ENCODE measurements at places on chromosomes 16 and 17.

GRCh38 chr17:2054512-2055291 is at the start of gene HIC1:
Gene HIC1 (plus strand): TSS chr17:2055103. CDS start chr17:2056691, 1,588 bp downstream.
- no peak for DNase-seq

- DNase-seq: no peak
Measured at GRCh38 chr17:44043272-44043696, 23.2 kb downstream of the LSM12 start.

- no peak for DNase-seq
Measured at GRCh38 chr17:6454495-6455320, 10.5 kb downstream of the PIMREG start.

- no peak for DNase-seq
Measured at GRCh38 chr17:5034651-5035050, 575 bp downstream of the SLC52A1 start.

DNA sequence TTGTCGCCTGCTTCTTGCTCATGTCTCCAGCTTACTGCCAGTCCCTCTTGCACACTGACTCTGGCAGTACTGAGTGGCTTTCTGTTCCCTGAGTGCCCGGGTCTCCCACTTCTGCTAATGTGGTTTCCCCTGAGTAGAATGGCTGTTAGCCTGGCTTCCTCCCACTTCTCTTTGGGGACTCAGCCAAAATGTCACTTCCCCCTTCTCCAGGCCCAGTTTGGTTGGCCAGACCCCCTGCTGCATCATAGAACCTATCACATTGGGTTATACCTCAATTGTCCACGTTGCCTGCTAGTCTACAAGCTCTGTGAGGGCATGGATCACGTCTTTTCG is 304.4 kb downstream of the HS3ST3B1 start:
- no peak for DNase-seq

GRCh38 chr17:7004398-7005253 is 7.8 kb upstream of the RNASEK start:
- peak; percentile 52 for DNase-seq

DNA sequence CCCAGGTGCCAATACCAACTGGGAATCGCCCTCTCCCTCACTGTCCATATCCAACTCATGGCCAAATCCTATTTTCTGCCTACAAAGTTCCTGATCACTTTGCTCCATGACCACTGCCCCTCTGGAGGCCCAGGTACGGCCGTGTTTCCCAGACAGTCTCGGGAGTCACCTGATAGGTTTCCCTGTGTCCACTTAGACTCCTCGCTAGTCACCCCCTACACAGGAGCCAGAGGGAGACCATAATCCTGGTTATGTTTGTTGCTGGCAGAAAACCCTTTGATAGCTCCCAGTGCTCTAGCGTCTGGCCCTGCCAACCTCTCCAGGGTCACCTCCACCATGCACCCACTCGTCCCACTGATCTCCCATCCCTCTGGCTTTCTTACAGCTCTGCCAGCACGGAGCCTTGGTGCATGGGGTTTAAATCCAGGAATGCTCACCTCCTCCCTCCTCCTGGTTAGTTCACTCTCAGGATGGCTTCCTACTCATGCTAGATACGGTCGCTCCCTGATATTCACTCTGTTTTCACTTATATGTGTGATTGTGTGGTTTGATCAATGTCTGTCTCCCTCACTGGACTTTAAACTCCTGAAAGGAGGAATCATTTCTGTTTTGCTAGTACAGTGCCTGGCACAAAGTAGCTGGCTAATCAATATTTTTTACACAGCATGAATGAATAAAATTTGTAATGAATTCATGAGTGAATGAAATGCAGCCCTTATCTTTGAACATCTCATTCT is 7.5 kb upstream of the CALB2 start:
- no peak for DNase-seq

DNA sequence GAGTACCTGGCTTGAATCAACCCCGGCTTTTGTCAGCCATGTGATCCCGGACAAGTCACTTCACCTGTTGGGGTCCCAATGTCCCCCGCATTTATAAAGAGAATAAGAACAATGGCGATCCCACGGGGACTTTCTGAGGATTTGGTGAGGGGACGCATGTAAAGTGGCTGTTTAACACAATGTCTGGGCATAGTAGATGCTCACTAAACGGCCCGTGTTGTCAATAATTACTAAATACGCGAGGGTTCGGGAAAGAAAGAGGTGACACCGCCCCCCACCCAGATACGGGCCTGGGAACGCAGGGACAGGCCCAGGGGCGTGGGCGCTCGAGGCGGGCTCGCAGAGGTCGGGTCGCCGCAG is 1.8 kb downstream of the SYNGR3 start:
- DNase-seq: no peak

- DNase-seq: no peak
Measured at GRCh38 chr17:37844158-37844976, 79.8 kb upstream of the TBC1D3K start.

GRCh38 chr17:38605841-38606645 is at the start of gene SRCIN1:
Gene SRCIN1 (minus strand): TSS chr17:38605952. CDS start chr17:38605705, 247 bp downstream.
- no peak for DNase-seq

DNA sequence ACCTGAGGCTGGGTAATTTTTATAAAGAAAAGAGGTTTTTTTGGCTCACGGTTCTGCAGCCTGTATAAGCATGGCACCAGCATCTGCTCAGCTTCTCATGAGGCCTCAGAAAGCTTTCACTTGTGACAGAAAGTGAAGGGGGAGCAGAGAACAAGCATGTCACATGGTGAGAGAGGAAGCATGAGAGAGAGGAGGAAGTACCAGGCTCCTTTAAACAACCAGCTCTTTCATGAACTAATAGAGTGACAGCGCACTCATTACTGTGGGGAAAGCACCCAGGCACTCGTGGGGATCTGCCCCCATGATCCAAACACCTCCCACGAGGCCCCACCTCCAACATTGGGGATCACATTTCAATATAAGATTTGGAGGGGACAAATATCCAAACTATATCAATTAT is 86.8 kb downstream of the USP32 start:
- DNase-seq: no peak

GRCh38 chr16:23082161-23082788 is 67.0 kb downstream of the USP31 start:
- DNase-seq: no peak

DNA sequence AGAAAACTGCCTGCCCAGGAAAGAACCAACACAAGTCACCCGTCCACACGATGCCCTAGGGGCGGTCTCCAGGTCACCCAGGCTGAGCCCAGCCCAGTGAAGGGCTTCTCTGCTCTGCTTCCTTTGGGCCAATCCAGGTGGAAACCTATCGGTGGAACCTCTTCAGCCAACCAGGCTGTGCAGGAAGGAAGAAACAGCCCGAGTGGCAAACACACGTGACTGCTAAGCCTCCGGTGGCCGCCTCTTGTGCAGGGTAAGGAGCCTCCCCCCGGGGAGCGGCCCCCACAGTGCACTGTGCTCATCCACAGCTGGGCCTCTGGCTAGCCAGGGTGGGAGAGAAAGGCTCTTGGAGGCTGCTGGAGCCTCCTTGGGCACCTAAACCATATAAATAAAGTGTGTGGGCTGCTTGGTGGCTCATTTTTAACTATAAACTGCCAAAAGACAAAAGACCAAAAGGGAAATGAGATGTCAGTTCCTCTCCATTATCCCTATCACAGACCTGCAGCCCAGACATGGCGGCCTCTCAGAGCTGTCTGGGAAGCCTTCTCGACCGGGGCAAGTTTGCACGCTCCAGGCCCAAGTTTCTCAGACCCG is 2.4 kb downstream of the RTN4RL1 start:
- DNase-seq: no peak

- no peak for DNase-seq
Measured at GRCh38 chr16:22683730-22684573, 130.0 kb upstream of the HS3ST2 start.

DNA sequence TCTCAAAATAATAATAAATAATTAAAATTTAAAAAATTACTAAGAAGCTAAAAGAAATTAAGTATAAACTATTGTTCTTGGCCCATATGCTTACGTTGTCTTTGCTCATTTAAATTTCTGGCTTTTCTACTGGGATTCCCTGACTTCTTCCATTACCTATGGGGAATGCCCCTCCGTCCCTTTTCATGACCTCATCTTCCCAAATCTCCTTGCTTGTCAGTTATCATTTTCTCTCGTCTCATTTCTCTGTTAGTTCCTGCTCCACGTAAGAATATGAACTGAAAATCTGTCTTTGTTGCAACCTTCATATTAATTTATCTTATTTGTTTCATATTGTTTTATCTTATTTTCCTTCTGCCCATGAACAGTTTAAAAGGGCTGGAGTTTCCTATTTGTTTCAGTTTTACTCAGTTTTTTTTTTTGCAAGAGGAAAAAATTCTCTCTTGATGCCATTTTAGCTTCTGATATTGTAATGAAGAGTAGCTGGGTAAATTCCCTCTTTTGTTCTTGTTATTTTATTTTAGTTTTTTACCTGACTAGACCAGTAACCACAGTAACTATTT is 2.5 kb upstream of the DNAJA2 start:
- no peak for DNase-seq

GRCh38 chr16:79664407-79664806 is 63.9 kb upstream of the MAF start:
- DNase-seq: no peak

DNA sequence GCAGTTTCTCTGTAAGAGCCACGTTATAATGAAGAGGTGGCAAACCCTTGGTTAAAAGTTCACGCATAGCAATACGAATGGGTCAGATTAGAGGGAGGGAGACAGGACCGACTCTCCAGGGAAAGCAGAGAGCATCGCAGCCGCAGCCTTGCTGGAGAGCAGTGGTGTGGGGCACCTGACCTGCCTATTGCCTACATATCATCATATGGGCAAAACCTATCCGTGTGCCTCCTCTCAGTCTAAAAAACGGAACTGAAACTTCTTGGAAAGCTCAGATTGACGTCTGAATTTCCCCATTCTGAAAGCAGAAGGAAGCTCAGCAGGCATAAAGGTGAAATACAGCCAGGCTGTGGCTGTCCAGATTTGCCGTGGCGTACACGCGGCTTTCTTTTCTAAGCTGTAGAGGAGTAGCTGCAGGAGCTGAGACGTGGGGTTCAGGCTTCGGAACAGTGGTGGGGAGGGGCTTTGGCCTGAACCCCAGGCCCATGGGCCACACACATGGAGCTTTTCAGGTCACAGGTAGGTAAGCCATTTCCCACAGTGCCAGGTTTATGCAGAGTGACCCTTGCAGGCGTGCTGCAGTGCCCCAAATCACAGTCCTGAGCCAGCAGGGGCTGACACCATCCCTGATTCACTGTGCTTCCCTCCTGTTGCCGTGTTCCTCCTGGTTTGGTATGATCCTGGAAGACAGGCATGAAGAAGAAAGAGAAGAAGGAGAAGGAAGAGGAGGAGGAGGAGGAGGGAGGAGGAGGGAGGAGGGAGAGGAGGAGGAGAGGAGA is 41.6 kb upstream of the TNRC6C start:
- DNase-seq: no peak

DNA sequence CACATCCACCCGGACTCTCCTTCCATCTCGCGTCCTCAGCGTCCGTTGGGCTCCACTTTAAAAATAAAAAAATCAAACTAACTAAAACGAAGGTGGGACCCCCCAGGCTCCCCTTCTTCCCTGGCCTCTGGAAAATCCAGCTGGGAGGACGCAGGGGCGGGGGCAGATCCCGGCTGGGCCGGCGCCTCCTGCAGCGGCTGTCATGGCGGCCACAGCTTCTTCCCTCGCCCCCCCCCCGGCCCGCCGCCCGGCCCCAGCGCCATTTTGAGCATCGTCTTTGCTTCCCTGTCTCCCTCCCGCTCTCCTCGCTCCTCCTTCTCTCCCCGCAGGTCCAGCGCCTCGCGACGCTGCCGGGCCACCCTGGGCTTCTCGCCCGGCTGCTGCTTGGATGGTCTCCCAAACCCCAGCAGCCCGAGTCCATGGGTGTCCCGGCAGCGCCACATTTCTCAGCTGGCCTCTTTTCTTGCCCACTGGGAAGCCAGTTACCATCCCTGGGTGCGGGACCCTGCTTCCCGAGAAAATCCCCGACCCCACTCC is 3.3 kb downstream of the HOXB2 start:
- no peak for DNase-seq

DNA sequence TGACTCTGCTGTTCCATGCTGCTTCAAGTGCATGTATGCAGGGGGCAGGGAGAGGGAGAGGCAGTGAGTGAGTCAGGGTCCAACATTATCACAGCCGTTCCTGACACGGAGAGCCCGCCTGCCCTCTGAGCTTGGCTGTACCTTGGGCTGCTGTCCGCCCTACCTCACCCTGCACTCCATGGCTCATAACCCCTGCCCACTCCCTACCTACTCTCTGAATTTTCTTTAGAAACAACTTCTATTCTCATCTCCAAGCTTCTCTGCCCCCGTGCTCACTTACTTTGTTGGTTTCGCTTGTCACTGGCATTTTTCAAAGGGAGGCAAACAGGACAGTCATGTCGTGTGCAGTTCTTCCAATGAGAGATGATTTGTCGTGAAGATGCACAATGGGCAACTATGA is 74.4 kb upstream of the TRAP1 start:
- DNase-seq: no peak

DNA sequence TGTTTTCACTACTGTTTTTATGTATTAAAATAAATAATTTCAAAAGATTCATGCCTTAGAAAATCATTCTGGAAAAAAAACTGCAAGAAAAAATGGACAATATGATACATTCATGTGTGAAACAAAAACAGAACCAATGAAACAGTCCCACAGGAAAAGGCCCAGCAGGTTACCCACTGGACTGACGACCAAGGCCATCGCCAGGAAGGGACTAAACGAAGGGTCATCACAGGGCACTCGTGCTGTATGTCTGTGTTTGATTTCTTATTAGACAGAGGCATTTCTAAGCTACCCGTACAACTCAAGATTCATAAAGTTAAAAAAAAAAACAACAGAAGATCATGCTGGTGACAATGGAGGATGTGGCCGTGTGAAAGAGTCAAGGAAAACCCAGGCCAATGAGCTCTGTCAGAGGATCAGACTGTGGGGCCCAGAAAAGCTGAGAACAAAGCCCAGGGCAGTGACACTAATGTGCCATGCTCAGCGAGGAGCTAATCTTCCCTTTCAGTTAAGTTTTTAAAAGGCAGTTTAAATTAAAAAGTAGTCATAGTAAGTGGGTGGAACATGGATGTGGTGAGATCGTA is 31.8 kb downstream of the NSMCE1 start:
- DNase-seq: no peak

All from right renal cortex interstitium (tissue), 3 donors.